ENCODE measurements at places on chromosomes 11 and 22.

DNA sequence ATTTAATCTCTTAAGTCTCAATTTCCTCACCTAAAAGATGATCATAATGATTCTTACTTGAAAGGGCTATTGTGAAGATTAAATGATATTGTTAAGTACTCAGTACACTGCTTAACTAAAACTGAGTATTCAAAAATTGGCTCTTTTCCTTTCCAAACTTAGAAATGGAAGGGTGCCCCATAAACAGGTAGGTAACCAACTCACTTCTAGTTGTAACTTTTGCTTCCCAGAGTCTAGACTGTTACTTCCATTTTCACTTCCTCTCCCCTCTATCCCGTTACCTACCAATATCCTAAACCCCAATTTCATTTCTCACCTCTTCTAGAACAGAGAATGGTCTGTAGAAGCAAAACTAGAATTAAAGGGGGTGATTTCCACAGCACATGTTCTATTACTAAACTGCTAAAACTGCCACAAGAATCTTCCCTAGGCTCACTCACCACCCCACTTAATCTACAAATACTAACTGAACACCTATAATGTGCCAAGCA is 50.0 kb downstream of the RRAS2 start:
- DNase-seq = no peak

- no peak for DNase-seq
Observed at GRCh38 chr11:78851878-78852586, 277.4 kb upstream of the NARS2 start.

GRCh38 chr11:125156346-125157117 is 8.0 kb upstream of the PKNOX2 start:
- DNase-seq = peak; percentile 43

GRCh38 chr11:3001496-3001895 is 9.4 kb upstream of the NAP1L4 start:
- no peak for DNase-seq

DNA sequence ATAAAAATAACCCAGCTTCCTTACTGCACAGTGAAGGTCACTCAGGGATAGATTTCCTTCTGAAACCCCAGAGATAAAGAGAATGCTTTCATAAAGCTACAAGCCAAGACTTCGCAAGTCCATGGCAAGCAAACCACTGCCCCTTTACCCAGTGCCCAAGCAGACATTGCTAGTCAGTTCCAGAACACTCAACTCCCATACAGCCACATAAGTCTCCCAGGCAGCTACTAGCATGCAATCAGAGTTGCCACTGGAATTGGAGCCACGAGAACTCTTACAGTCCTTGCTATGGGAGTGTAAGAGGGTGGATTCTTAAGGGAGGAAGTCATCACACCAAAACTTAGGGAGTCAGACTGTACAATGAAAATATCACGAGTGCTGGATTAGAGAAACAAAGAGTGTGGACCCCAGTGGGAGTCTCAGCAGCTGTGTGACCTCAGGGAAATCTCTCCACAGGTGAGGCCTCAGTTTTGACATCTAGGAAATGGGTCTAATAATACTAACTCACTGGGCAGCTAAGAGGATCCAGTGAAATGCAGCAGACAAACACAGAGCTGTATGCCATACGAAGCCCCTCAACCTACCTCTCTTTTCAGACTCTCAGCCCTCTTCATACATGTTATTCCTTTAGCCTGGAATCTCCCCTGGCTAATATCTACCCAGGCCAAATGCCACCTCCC is 526.6 kb downstream of the MN1 start:
- peak; percentile 54 for DNase-seq

- DNase-seq = no peak
Observed at GRCh38 chr11:23202611-23203010, 342.3 kb upstream of the CCDC179 start.

DNA sequence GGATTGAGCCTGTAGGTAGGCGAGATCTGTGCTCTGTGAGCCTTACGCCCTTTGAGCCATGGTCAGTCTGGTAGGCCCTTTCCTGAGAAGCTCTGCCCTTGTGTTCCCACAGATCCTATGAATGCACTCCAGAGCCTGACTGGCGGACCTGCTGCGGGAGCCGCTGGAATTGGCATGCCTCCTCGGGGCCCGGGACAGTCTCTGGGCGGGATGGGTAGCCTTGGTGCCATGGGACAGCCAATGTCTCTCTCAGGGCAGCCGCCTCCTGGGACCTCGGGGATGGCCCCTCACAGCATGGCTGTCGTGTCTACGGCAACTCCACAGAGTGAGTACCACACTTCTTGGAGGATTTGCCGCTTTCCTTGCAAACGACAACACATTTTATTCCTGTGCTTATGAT is 47.4 kb downstream of the MED15 start:
- no peak for DNase-seq

DNA sequence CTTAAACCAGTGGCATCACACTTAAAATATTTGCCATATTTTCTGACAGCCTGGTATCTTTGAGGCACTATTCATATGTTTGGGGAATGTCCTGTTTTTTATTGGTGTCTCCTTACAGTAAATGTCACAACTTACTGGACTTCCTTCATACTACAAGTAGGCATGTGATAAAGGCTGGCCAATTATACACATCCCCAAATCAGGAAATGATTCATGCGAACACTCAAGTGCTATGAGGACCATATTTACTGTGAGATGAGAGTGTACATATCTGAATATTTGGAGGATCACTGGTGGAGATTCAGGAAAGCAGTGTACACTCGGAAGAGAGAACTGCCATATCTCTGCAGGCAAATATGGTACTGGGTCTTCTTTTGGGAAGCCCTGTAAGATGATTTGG is 913.8 kb upstream of the CHORDC1 start:
- no peak for DNase-seq

DNA sequence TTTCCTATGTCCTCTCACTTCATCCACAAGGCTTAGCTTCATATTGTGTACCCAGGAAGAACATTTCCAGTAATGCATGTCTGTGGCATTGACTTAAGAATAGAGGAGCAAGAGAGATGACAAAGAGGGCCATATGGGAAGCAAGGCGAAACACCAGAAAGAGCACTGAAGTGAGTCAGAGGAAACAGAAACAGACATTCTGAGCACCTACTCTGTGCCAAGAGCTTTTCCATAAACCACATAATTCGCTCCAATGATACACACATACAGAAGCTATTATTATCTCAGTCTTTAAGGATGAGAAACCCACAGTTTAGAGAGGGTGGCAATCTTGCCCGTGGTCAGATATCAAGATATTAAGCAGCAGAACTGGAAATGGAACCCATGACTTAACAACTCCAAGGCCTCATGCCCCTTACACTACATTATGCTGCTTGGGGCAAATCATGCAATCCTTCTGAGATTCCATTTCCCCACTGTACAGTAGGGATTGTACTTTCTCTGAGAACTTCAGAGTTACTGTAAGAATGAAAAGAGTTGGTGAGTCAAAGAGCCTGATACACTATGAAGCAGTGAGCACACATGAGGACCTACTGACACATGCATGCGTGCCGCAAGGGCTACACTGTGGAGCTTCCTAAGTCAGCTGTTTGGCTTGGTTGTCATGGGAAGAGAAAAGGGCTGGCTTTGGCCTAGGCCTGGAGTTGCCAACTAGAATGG is 126.6 kb downstream of the KCNC1 start:
- DNase-seq = peak; percentile 6

- DNase-seq = no peak
Observed at GRCh38 chr11:92136797-92137196, 87.8 kb upstream of the FAT3 start.

GRCh38 chr11:74611369-74611861 is 19.0 kb downstream of the POLD3 start:
- DNase-seq = peak; percentile 91

- DNase-seq = no peak
Observed at GRCh38 chr11:36693139-36693843, 95.3 kb upstream of the RAG2 start.

DNA sequence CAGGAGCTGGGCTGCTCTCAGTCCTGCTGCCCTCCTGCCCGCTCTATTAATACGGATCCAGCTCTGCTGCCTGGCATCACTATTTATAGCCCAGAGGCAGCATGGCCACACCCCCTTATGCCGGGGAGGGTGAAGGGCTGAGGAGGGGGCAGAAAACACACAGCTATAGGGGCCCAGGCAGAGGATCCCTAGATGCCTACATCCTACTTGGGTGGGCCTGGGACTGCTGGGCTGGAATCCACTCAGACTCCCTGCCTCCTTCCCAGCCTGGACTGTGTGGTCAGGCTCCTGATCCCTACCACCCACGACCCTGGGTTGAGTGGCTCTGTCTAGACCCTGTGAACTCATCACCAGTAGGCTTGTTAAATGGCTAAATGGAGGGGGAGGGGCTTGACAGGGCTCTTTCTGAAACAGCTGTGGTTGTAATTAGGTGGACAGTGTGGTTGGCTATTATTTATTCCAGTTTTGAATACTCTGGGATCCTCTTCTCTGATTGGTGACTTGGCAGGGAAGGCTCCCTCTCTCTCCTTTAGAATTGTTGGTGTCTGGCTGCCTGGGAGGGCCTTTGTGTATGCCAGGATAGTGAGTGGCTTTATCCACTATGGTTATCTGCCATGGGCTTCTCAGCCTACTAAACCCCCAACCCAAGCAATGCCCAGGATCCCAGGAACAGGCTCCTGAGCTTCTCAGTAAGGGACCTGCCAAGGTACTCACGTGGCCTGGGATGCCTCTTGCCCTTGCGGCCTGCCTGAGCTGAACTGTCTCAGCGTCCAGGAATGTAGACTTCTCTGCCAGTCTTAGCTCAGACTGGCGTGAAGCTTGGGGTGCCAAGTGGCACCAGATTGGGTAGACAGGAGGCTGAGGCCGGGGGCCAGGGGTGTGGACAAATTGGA is 15.2 kb downstream of the PHLDB1 start:
- DNase-seq = peak; percentile 63

DNA sequence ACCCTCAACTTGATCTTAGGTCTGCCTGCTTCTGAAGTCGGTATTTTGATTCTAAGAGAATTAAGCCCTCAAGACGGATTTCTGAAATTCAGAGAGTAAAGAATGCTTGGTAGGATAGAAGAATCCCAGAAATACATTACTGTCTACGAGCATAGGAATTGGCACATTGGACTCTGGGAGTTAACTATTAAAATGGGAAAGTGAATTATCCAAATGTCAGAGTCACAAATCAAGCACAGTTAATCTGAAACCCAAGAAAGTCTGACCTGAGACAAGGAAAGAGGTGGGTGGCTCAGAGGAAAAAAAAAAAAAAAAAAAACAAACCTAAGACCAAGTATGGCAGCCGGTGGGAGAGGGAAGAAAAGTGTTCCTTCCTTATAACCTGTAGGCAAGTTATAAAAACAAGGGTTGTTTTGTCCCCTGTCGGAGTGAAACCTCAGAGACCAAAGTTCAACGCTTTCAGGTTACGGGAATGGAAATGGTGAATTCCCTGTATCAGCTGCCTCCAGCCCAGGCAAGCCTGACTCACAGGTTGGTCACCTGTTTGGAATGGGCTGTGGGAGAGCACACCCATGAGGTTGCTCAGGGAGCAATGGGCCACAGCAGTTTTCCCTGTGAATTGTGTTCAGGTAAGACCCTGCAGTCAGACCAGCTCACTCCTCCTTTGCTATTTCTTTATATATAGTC is 139.0 kb downstream of the ETS1 start:
- peak; percentile 27 for DNase-seq

DNA sequence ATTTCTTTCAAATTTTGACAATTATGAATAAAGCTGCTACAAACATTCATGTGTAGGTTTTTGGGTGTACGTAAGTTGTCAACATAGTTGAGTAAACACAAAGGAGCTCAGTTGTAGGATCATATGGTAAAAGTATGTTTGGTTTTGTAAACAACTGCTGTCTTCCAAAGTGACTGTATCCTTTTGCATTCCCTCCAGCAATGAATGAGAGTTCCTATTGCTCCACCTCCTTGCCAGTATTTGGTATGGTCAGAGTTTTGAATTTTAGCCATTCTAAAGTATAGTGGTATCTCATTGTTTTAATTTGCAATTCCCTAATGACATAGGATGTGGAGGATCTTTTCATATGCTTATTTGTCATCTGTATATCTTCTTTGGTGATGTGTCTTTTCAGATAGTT is 28.0 kb upstream of the PHOX2A start:
- DNase-seq = no peak

DNA sequence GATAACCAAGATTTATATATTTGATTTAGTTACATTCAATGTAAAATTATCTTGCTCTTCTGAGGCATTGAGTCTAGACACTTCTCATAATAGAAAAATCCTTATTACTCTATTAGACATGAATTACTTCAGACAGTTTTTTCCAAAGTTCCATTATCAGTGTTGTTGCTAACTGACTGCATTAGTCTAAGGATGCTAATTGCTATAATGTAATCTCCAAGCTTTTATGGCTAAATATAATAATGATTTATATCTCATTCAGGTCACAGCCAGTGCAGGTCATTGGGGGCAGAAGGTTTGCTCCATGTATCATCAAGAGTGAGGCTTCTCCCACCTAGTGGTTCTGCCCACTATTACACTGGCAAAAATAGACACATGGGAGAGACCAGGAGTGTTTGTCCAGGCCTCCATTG is 377.2 kb upstream of the DDI1 start:
- DNase-seq = no peak

DNA sequence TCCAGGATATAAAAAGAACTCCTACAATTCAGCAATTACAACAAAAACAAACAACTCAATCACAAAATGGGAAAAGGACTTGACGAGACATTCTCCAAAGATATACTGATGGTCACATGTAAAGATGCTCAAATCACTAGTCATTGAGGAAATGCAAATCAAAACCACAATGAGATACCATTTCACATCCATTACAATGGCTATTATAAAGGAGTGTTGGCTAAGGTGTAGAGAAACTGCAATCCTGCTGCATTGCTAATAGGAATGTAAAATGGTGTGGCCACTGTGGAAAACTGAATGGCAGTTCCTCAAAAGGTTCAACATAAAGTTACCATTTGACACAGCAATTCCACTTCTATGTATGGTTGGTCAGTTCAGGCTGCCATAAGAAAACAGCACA is 11.8 kb upstream of the TBCEL start:
- DNase-seq = no peak

- no peak for DNase-seq
Observed at GRCh38 chr22:35600476-35600875, 16.7 kb downstream of the MB start.

DNA sequence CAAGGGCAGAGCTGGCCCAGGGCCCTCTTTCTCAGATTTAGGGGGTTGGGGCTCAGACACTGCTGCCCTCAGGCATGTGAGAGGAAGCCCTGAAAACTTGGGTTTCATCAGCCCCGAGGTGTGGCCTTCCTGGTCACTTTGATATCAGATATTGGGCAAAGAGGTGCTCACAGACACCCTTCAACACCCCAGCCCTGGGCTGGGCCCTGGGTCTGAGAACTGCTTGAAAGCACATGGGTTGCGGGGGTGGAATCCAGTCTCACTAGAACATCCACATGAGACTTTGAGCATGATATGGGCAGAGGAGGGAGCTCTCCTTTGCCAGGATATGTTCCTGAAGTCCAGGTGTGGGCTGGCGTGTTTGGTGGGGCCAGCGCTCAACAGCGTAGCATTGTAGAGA is 10.4 kb downstream of the DGAT2 start:
- no peak for DNase-seq

Measured in fibroblast of the aortic adventitia (primary cell).